ENCODE measurements at places on chromosomes 12 and 14.

GRCh38 chr14:94751321-94751720 lies 18.6 kb downstream of the GSC start:
- no peak for DNase-seq

DNA sequence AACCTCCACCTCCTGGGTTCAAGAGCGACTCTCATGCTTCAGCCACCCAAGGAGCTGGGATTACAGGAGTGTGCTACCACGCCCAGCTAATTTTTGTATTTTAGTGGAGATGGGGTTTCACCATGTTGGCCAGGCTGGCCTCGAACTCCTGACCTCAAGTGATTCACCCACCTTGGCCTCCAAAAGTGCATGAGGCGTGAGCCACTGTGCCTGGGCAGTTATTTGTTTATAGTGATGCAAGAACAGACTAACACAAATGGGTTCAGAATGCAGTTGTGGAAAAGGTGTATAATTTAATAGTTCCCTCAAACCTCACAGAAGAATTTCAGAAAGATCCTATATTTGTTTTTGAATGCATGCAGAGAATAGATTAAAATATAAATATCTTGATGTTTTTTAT lies 447.1 kb downstream of the ZFP36L1 start:
- no peak for DNase-seq

DNA sequence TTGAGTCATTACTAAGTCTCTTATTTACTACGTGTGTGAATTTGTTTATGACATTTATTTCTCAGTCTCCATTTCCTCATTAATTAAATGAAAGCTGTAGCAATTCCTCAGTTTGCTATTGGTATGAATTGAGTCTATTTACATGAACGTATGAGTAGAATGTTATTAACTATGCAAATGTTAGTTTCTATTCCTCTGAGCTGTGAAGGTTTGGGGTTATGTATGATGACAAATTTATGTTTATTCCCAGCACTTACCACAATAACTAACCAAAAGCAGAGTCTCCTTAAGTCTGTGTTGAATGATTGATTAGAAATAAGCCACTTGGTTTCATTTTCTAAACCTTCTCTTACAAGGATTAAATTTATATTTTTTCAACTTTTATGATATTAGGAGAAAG lies 1340.9 kb downstream of the FSCB start:
- no peak for DNase-seq

DNA sequence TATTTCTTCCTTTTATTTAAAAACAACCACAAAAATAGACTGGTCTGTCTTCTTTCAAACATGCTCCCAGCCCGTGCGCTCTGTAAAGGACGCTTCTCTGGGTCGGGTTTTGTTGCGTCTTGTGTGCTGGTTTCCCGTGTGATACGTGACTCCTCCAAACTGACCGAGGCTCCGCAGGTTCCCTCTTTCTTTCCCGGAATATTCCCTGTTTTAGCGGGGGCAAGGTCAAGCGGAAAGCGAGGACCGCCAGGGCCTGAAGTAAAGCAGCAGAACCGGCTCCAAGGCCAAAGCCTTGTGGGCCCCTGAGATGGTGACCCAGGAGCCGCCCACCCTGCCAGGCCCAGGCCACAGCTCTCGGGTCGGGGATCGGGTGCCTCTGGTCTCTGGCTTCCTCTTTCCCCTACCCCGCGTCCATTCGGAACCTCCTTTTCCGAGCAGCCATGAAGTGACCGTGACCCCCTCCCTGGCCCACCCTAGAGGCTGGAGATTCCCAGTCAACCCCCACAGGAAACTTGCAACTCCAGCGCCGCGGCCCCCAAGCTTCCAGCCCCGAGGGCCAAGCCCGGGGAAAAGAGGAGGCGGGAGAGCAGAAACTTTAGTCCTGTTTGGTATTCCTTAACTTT lies 885 bp upstream of the HOXC10 start:
- no peak for DNase-seq

DNA sequence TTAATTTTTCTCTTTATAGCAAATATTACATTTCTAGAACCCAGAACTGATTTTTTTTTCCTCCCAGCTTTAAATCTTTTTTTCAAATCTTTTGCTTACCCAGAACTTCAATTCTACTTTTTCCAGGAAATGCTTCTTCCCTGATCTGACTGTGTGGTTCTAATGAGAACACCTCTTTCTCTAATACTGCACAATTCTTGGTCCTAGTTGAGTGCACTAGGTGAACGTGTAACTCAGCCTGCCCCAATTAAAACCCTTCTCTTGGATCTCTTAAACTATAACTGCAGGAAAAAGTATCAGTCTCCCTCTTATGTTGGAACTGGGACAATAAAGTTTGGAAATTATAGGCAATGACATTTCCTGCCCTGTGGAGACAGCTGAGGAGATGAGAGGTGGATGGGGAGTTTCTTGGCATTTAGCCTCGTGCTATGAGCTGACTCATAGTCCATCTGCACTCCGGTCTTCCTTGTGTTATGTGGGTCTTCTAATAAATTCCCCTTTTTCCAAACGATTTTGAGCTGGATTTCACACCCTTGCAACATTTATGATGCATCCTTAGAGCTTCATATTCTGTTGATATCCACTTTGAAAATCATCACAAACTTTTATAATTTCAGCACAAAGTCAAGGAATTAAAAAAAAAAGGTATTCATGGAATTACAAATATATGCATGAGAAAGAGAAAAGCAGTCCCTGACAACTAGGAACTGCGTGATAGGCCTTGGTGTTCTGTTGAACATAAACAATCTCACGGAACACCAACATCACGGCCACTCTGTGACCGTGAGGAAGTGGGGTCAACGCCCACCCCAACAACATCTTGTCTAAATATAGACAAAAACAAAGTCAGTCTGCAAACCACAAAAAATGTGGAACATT lies 52.4 kb downstream of the BRMS1L start:
- peak; percentile 50 for DNase-seq

GRCh38 chr14:20391505-20391904 lies 21.8 kb downstream of the TEP1 start:
- DNase-seq, result no peak

GRCh38 chr12:83630526-83630925 lies 943.8 kb downstream of the TMTC2 start:
- DNase-seq, result no peak

GRCh38 chr14:101726954-101727302 lies 34.6 kb upstream of the PPP2R5C start:
- DNase-seq, result peak; percentile 17

GRCh38 chr14:103746701-103747100 lies 31.1 kb downstream of the ZFYVE21 start:
- no peak for DNase-seq

DNA sequence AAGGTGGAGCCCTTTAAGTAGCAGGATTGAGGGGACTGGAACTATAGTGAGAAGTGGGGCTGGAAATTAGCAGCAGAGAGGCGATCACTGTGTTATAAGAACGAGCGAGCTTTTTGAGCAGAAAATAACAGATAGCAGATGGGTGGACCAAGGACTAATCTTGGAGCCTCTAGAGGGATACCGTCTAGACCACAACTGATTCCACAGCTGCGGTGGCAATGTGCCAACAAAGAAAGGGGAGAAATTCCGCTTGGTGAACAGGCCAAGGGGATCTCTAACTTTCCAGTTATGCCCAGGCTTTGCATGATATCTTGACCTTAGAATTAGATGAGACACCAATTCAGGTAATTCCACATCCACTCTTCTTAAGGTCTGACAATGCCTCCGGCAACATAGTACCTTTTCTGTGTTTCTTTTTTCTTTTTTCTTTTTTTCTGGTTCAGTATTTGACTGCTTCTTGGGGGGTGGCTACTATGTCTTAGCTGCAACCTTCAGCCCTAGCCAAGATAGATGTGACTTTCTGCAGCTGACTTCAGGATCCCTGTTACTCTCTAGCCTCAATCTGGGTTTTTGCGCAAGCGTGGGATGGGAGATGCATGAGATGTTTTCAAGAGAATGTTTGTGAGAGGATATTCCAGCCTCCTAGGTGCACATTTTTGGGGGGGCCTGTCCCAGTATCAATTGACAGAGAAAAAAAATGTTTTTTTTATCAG lies 143.4 kb upstream of the CPSF6 start:
- no peak for DNase-seq

- peak; percentile 98 for DNase-seq
Measured at GRCh38 chr12:104219908-104220404, 4.4 kb downstream of the TXNRD1 start.

GRCh38 chr12:93865751-93866150 lies 188.6 kb downstream of the CRADD start:
- no peak for DNase-seq

DNA sequence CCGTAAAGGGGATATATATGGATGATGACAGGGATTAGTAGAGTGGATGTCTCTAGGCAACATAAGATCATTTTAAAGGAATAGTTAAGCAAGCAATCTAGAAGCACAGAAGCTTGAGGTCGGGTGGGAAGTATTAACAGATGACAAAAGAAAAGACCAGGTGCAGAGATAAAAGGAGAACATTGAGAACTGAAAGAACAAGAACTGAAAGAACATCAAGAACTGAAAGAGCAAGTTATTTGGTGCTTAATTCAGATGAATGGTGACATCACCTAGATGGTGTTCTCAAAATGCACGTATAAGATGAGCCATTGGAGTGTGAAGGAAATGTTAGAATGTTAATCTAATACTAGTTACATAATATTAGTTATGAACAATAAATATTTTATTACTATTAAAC lies 224.0 kb upstream of the PDE3A start:
- DNase-seq, result no peak

GRCh38 chr12:53096759-53097158 lies 708 bp upstream of the IGFBP6 start:
- no peak for DNase-seq

GRCh38 chr14:87148655-87149054 lies 844.3 kb downstream of the GALC start:
- no peak for DNase-seq

GRCh38 chr14:68534276-68534675 lies 258.6 kb downstream of the ZFP36L1 start:
- DNase-seq, result no peak

DNA sequence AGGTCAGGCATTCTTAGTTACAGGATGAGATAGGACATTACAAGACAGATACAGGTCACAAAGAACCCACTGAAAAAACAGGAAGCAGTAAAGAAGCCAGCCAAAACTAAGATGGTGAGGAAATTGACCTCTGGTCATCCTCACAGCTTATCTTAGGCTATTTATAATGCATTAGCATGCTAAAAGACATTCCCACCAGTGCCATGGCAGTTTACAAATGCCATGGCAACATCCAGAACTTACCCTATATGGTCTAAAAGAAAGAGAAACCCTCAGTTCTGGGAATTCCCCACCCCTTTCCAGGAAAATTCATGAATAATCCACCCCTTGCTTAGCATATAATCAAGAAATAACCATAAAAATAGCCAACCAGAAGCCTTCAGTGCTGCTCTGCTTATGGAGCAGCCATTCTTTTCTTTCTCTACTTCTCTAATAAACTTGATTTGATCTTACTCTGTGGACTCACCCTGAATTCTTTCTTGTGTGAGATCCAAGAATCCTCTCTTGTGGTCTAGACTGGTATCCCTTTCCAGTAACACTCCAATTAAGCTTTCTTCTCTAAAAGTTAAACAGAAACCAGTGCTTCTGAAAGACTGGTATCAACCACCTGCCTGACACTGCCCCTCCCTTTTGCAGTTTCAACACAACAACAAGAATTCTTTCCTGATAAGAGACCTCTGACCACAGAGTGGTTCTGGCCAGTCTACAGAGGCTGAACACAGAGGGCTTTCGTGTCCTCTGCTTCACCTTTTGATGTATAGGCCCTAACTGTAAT lies 86.9 kb downstream of the BCAT1 start:
- DNase-seq, result peak; percentile 17

GRCh38 chr12:132523576-132524331 lies 33.8 kb downstream of the FBRSL1 start:
- peak; percentile 63 for DNase-seq

DNA sequence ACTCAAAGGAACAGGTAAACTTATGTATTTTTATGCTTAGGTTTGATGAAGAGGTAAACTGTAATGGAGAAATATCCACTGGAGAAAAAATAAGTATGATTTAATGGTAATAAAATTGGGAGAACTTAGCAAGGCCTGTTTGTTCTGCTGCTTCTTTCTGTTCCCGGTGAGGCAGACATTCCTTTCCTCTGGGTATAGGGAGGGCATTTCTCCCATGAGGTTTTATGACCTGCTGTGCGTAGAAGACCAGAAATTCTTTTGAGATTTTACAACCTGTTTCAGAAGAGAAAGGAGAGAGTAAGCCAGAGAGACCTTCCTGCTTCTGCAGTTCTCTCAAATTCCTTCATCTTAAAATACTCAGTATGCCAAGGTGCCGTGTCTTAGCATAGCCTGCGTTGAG lies 139.4 kb upstream of the RMST start:
- no peak for DNase-seq

DNA sequence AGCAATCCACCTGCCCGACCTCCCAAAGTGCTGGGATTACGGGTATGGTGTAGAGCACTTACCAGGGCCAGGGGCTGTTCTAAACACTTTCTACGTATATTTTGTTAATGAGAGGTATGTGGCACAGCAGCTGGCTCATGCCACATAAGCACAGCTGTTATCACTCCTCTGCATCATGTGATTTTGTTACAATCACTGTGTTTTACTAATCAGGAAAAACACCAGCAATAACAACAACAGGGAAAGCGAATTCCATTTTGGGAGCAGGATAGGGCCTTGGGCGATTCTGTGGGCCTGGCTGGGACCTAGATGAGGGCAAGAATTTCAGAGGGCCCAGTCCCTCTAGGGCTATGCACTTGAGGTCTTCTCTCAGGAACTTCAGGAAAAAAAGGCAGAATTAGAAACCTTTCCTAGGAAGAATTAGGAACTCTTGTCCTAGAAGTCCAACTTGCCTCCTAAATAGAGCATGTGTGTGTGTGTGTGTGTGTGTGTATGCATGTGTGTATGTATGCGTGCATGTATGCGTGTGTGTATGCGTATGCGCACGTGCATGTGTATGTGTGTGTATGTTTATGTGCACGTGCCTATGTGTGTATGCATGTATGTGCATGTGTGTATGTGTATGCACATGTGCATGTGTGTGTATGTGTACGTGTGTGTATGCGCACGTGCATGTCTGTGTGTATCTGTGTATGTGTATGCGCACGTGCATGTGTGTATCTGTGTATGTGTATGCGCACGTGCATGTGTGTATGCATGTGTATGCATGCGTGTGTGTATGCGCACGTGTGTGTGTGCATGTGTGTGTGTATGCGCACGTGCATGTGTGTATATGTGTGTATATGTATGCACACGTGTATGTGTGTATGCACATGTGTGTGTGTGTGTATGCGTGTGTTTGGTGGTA lies 41.8 kb upstream of the CORO1C start:
- DNase-seq, result no peak

- peak; percentile 60 for DNase-seq
Measured at GRCh38 chr12:121005346-121005815, 10.9 kb downstream of the C12orf43 start.

DNA sequence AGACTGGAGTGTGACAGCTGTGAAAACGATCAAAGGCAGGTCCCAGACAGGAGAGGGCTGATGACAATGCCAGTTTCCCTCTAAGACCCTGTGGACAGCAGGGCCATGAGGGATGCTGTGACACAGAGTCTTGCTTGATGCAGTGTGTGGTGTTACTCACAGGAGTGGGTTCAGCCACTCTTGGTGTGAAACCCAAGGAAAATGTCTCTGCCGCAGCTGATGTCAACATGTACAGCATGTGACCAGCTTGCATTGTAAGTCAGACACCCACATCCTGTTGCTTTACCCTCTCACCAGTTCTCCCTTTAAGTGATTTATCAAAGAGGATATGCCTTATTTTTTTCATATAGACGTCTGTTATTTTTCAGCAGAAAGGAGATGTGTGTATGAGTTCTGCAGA lies 268.6 kb downstream of the BTG1 start:
- no peak for DNase-seq

- DNase-seq, result no peak
Measured at GRCh38 chr12:122846622-122847515, 11.6 kb downstream of the HIP1R start.

GRCh38 chr12:7731486-7731885 lies 15.7 kb downstream of the CLEC4C start:
- DNase-seq, result no peak
